ENCODE measurements at places on chromosomes 13 and 19.

DNA sequence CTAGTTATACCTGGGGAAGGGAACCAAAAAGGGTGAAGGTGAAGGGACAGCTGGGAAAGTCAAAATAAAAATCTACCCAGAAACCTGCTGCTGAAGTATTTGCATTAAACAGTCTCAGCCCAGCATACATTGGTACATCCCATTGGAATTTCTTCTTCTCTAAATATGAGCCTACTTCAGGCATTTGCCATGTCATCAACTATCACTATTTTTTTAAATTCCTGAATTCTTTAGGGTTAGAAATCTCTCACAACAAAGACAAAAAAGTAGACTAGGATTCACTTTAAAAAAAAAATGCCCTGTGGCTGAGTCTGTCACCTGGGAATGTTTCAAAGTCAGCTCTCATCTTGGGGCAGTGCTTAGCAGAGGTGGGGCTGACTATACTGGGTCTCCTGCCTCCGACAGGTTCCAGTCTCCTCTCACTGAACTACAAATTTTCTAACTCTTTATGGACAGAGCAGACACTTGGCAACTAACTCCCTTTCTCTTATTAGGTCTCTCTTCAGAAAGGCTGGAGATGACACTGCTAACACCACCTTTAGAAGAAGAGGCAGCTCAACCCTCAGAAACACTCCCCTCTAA is 141.2 kb downstream of the LHFPL6 start:
- no peak for DNase-seq

GRCh38 chr13:40617801-40618356 is 48.6 kb downstream of the FOXO1 start:
- no peak for DNase-seq

DNA sequence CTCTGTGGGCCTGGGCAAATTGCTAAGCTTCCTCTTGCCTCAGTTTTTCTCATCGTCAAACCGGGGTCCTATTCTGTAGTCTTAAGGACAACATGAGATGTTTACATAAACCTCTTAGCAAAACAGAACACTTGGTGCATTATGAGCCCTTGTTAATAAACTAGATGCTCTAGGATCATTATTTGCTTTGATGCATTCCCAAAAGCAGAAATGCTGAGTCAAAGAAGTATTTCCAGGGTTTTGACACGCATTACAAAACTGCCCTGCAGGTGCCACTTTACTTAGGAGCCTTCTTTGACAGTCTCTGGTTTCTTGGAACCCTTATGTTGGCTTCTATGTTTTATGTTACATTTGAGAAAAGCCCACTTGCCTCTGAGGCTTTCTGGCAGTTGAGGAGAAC is 12.1 kb downstream of the AKAP11 start:
- DNase-seq: no peak

DNA sequence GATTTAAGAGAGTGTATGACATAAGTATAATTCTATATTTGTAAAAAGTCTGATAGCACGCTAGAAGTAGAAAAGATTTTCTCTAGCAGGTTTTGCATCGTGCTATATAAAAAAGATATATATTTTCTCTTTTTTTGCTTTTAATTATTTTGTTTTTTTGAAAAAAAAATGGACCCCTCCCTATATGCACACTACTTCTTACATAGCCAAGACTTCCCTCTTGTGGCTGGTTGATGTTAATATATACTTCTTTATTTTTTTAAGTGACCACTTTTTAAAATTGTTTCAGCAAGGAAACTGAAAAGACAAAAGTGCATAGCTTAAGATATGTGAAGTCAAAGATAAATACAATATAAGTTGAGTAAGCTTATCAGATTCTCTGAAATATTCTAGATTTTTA is 1202.8 kb downstream of the DIAPH3 start:
- DNase-seq: no peak

- DNase-seq: peak; percentile 19
Measured at GRCh38 chr19:2455851-2456570, 748 bp downstream of the LMNB2 start.
